ENCODE measurements at places on chromosomes 1 and 21.

GRCh38 chr1:94929351-94930217, 2.7 kb upstream of the CNN3 start:
- H3K4me3 ChIP-seq, result no peak overlapping the region
- H3K36me3 ChIP-seq, result no peaks in the 10 kb centered on the region

DNA sequence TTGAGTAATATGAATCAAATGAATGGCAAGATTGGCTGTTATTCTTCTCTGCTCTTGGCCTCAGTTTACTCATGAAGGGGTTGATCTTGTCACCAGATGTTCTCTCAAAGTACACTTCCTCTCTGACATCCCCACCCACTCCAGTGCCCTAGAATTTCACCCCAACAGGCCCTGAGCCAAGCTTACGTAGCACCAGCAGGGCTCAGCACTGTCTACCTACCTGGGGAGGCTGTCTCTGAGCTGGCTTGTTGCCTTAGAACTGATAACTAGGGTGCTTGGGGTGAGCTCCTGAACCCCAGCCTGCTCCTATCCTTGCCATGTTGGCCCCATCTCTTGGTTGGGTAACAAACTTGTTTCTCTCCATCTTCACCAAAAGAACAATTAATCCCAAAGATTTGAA, 159.1 kb upstream of the USP24 start:
- H3K36me3 ChIP-seq, result no peaks in the 10 kb centered on the region
- peaks cover 2% of the 10 kb centered on the region for H3K4me1 ChIP-seq
- no peak overlapping the region for H3K27ac ChIP-seq
- H3K4me3 ChIP-seq, result no peak overlapping the region

GRCh38 chr1:35497571-35497970, 59.6 kb downstream of the KIAA0319L start:
- peaks cover 13% of the 10 kb centered on the region for H3K36me3 ChIP-seq
- DNase-seq, result no peak
- peaks cover 4% of the 10 kb centered on the region for H3K4me1 ChIP-seq

DNA sequence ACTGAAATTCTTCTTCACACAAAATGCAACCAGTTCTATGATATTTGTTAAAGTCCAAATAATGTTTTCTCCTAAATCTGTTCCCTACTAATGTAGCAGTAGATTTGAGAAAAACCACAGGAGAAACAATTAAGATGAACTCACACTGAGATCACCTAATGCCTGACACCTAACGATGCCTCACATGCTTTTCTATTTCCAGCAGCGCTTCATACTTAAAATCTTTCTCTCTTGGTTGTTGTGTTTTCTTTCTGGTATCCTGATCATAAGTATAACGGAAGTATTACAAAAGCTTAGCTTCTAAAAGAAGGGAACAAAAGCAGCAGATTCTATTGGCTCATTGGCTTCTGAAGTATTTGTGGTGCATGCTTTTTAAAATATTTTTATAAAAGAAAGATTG, 267.2 kb upstream of the SGIP1 start:
- H3K27me3 ChIP-seq, result no peaks in the 10 kb centered on the region
- no peak overlapping the region for H3K4me3 ChIP-seq
- H3K27ac ChIP-seq, result no peak overlapping the region
- DNase-seq, result no peak

GRCh38 chr1:42735056-42735455, 5.0 kb downstream of the CLDN19 start:
- no peak overlapping the region for H3K27ac ChIP-seq
- no peaks in the 10 kb centered on the region for H3K27me3 ChIP-seq
- H3K4me3 ChIP-seq, result no peak overlapping the region
- peaks cover 8% of the 10 kb centered on the region for H3K4me1 ChIP-seq
- no peak for DNase-seq
- no peaks in the 10 kb centered on the region for H3K36me3 ChIP-seq

- H3K27ac ChIP-seq, result no peak within 1 kb of the TSS
- H3K4me3 ChIP-seq, result no peak within 1 kb of the TSS
- peaks cover 3% of the 10 kb centered on the region for H3K4me1 ChIP-seq
- peaks cover 5% of the 10 kb centered on the region for H3K36me3 ChIP-seq
- DNase-seq, result no peak
- H3K27me3 ChIP-seq, result no peaks in the 10 kb centered on the region
Observed at GRCh38 chr1:33320619-33321165, at the start of gene A3GALT2. Gene A3GALT2 (minus strand): TSS chr1:33321098. CDS start chr1:33321098, 0 bp downstream.

- no peaks in the 10 kb centered on the region for H3K27me3 ChIP-seq
- DNase-seq, result no peak
- no peaks in the 10 kb centered on the region for H3K4me1 ChIP-seq
- peaks cover 20% of the 10 kb centered on the region for H3K36me3 ChIP-seq
Observed at GRCh38 chr1:24443241-24443656, 27.6 kb downstream of the NIPAL3 start.

DNA sequence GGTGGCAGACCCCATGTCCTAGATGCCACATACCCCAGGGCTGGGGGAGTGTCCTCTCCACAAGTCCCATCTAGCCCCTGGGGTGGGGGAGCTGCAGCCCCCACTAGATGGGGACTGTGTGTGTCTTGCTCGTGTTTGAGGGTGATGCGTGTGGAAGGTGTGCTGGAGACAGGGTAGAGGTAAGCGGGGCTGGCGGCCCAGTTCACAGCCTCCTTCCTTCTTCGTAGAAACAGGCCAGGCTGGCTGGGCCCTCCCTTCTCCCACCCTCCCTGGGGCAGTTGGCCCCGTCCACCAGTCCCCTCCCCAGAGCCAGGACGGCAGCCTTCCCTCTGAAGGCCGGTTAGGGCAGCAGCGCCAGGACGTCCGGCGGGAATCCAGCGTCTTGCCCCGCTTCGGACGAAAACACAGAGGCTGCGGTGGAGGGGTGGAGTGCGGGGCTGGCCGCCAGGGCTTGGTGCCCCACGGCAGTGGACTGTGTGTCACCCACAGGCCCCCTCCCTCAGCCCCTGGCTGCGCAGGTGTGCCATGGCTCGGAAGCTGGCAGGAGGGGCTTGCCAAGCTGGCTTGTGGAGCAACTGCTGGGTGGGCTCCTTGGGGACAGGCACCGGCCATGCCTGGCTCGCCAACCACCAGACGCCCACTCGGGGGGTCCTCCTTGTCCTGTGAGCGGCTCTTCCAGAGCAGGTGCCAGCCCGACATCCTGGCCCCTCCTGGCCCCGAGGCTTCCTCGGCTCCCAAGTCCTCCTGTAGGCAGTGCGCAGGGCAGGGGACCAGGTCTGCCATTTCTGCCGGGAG, 3.6 kb downstream of the PRDM16 start:
- no peak overlapping the region for H3K27ac ChIP-seq
- H3K27me3 ChIP-seq, result peaks cover 32% of the 10 kb centered on the region
- H3K4me1 ChIP-seq, result peaks cover 2% of the 10 kb centered on the region
- DNase-seq, result no peak
- H3K4me3 ChIP-seq, result no peak overlapping the region
